Stimulated activated naive CD8-positive, alpha-beta T cell treated with anti-CD3 and anti-CD28 coated beads, Interleukin-15, Interleukin-2, amounts not matched to agents 100 U/mL and 50 U/mL, for 24 hours (primary cell): ENCODE measurements at places on chromosomes 11 and 22.

DNA sequence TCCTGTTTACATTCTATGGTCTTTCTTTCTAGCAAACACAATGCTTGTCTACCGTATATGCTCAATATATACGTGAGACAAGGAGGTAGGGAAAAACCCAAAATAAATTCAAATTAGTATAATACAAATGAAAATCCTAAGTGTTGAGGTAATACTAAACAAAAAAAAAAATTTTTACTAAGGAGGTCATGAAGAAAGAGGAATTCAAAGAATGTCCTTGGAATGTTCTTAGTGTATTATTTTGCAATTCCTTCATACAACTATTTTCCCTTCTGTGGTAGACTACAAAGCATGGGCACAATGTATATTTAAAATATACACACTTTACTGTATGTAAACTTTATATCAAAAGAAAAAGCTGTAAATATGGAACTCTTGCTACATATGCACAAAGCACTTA, 36.4 kb downstream of the PIK3C2A start:
- no peak for DNase-seq

DNA sequence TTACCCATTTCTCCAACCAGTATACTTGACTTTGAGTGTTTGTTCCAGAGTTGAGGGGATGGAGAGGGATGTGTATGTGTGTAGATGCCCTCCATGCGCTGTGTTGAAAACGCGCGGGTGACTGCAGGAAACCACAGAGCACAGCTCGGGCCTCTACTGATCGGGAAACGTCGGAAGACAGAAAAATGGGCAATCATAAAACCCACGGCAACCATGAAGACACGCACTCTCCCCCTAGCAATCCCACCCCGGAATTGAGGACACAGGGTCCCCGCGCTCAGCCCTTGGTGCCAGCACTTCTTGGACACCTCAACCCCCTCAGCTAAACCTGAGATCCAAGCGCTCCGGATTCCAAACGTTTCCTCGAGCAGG, 251 bp upstream of the UQCC3 start:
- DNase-seq, result no peak

GRCh38 chr11:46856605-46857343, 10.7 kb upstream of the CKAP5 start:
- no peak for DNase-seq

GRCh38 chr22:23915290-23915689, 21.1 kb downstream of the MIF start:
- DNase-seq, result no peak

DNA sequence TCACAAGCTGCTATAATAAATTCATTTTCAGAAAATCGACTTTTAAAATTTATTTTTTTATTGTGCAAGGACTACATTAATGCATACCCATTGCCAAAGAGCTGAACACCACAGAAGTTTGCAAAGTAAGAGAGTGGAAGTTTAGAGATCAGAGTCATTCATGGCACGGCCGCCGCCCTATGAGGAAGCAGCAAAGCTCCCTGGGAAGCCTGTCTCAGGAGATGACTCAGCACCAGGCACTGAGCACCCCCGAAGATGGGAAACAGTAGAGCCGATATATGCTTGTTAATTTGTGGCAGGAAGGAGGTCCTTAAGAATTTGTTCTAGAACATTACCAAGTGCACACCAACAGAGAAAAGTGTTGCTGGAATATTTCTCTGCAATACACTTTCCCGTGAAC, 693.7 kb downstream of the OPCML start:
- no peak for DNase-seq

DNA sequence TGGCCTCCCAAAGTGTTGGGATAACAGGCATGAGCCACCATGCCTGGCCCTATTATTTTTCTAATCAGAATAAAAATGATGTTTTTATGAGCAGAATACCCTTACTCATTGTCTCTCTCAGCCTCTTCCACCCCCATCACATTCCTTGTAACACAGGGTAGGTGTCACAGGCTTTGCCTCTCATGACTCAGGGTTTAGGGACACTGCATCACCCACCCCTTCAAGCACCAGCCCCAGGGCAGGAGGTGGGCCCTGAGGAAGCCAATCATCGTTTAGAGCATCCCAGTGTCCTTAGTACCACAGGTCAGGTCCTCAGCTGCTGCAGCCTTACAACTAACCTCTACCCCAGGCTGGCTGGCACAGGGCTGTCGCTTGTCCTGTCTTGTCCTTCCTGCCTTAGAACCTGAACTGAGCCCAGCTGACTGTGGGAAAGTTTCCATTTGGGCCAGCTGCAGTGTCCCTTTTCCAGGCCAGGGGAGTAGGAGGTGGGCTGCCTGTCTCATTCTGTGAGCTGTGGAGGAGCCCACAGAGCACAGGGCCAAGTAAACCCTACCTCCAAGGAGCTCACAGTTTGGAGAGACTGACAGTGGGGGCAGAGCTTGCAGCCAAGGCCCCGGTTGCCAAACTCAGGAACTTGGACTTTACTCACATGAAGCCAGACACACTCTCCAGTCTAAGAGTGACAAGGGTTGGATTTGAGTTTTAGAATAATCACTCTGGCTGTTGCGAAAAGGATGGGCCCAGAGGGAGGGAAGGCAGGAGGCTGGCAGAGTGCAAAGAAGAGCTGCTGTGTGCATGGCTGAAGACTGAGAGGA, 19.5 kb upstream of the UVRAG start:
- DNase-seq, result no peak

DNA sequence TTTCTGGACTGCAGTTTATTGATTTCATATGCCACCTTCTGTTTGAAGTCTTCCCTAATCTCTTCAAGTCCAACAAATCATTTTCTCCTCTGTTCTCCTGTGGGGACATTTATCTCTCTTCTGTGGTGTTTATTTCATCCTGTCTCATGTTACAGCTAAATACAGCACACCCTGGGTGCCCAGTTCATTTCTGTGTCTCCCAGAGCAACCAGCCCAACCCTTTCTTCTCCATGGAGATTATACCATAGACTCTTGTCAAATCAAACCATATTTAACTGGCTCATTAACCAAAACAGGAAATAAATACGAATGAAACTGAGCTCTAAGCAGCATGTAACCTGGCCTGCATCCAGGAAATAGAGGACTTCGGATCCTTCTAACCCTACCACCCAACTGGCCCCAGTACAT, at the start of gene MS4A8:
MS4A8 (plus strand) TSS at position 329 of the 408 bp plus-strand sequence. CDS start 1,249 bp downstream, outside the sequence.
- no peak for DNase-seq
